ENCODE measurements at places on chromosomes 11 and 22.

DNA sequence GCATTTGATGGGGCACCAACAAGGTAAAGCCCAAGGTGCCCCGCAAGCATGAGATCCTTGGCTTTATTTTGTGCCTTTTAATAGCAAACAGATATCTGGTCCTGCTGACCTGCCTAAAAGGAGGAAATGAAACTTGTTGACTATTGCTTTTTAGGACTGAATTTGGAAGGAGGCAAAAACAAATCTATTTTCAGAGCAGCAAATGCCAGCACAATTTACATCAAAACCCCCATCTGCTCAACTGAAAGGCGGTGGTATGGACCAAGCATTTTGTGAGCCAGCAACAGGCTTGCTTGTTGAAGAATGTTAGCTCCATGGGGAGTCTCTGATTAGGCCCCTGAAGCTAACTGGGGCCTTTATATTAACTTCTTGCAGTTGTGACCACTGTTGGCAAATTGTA, 192.6 kb upstream of the E2F8 start:
- no peak for DNase-seq

DNA sequence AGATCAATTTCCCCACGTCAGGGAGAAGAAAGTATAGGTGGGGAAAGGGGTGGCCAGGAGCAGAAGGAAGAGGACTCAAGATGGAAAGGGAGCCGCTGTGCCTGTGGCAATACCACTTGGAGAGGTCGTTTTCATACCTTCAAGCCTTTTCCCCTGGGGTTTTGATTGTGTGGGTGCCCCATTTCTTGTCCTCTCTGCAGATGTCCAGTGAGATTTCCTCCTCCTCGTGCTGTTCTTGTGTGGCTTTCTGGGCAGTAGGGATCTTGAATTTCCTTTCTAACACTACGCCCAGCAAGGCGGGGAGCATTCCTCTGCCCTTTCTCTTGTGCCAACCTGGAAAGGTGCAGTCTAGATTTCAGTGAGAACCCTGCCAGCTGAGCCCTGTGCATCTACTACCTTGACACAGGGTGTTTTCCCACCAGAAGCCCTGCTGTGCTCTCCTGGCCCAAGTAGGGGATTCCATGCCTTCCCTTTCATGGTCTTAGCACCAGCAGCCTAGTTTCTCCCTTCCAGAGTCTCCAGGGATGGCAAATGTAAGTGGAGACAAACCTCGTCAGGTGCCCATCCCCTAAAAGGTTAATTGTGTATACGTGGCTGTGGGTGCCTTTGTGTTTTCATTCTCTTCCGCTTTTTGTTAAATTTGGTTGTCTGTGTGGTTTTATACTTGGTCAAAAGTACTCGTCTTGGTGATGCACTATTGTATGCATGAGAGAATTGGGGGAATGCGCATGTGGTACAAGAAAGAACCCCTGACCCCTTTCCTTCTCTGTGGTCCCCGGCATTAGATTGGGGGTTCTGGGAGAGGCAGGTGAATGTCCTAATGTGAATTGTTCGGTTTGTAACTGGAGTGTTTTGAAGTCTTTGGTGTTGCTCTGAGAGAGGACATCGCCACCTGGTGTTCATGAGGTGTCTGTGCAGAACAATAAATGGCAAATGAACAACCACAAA, 71.4 kb upstream of the MPEG1 start:
- DNase-seq = peak; percentile 33

DNA sequence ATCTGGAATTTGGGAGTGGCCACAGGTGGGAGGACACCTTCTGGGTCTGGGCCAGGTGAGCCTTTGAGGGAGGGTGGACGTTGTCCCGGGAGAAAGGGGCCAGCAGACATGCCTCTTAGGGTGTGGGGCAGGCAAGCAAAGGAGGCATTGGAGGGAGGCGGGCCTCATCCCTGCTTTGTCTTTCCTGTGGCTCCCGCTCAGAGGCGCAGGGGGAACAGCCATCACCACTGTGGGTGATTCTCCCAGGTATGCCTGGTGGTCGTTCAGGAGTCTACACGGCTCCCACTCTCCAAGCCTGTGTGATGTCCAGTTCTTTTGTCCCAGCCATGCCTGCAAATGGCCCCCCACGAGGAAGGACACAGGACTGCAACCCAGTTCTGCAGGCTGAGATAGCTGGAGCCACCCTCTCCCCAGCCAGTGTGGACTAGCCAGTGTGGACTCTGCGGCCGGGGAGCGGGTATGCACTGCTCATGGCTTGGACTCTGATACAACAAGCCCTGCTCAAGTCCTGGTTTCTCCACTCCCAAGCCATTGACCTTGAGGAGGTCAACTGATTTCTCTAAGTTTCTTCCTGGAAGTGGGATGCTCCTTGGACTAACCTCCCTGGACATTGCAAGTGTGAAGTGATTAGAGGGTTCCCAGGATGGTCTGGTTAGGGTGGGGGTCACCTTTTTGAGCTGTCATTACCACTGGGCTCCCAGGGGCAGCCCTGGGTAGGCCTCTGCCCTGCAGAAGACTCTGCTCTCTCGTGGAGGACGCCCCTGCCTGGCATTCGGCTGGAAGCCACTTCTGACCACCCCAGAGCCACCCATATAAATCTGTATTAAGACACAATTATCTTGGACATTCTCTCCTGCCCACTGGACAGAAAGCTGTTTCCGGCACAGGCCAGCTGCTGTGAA, 1151.2 kb downstream of the BRD1 start:
- no peak for DNase-seq

DNA sequence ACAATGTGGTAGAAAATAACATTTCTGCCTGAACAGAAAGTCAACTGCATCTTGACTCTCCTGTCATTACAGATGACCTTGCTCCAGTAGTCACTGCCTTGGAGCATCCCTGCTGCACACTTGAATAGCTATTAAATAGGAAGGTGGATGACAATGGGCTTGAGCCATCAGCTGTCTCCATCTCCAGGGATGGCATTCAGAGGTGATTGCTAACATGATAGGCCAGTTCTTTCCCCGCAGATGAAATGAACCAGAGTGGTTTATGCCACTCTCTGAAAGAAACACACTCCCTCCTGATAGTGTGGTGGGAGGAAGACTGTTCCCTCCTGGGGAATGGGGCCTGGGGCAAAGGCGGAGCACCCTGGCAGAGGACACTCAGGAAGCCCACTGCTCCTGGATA, 57.1 kb upstream of the OLFML1 start:
- no peak for DNase-seq

DNA sequence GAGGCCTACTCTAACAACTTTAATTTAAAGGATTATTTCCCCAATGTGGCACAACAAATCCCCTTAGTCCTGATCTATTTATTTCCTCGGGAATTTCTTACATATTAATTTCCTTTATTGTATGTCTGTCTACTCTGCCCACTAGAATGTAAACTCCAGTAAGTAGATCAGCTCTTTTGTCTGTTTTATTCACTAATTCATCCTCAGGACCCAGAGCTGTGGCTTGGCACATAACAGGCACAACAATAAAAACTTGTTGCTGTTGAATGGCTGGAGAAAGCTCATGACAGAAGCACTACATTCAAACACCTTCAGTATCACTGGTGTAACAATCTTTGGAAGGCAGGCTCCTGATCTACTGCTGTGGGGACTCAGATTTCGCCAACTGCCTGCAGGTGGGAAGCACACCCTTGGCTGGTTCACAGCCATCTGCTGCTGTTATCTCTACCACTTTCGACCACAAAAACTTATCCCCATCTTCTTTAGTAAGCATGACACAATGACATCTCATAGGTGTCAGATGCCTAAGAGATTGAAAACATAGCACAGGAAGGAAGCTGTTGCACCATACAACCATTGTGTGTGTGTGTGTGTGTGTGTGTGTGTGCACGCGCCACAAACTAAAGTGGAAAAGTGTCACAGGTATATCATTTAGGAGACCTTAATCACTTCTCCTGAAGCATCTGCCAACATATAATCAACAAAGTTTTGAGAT, 11.9 kb downstream of the HIRA start:
- no peak for DNase-seq

DNA sequence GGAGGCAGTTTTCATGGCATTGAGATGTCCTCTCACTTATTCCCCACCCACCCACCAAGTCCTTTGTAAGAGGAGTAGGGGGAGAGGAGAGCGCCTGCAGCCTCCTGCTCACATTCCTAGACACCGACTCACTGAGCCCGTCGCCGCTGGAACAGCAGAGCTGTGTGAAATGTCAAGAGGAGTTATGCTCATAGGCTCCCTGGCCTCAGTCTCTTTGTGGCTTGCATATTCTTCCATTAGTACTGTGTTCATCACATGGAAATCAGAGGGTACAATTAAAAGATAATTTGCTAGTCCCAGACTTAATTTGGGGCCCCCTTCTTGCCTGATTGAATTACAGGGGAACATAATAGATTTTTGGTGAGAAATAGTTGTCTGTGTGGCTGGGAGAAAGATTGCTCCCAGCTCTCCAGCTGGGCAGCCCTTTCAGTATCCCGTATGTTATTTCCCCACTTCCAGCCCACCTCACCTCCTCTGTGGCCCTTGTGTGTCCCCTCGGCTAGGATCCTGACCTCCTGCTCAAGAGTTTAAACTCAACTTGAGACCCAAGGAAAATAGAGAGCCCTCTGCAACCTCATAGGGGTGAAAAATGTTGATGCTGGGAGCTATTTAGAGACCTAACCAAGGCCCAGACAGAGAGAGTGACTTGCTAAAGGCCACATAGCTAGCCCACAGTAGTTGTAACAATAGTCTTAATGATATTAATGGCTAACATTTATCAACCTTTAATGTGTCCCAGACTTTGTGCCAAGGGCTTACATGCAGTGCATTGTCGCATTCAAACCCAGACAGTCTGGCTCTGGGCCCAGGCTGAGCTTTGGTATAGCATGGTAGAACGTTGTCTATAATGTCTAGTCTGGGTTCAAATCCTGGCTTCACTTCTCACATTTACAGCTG, 32.2 kb downstream of the LIMK2 start:
- no peak for DNase-seq

Data from C1 segment of cervical spinal cord (tissue), 14 donors.